ENCODE measurements at places on chromosomes 5 and 9. TPM values are rescaled to one million over a fixed set of nuclear protein-coding genes. Genes with fewer than 3 reads are reported as not detected.

DNA sequence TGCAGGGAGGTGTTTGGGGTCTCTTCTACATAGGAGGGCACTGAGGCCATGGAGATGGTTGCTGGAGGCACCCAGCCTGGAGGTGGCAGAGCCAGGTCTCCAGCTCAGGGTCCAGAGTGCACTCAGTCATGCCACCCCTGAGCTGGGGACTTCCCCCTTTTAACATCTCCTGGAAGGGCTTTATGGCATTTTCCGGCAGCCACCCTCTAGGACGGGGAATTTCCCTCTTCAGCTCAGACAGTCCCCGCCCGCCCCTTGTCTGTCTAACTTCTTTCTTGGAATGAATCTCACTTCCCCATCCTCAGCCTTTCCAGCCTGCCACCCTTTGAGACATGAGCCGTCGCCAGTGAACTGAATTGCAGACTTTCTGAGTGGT lies 49.9 kb downstream of the COL15A1 start:
- no peak for DNase-seq

- no peak for DNase-seq
Measured at GRCh38 chr9:27248702-27249101, 48.2 kb downstream of the EQTN start.

- no peak for DNase-seq
Measured at GRCh38 chr9:27347889-27348288, 50.9 kb upstream of the EQTN start.

DNA sequence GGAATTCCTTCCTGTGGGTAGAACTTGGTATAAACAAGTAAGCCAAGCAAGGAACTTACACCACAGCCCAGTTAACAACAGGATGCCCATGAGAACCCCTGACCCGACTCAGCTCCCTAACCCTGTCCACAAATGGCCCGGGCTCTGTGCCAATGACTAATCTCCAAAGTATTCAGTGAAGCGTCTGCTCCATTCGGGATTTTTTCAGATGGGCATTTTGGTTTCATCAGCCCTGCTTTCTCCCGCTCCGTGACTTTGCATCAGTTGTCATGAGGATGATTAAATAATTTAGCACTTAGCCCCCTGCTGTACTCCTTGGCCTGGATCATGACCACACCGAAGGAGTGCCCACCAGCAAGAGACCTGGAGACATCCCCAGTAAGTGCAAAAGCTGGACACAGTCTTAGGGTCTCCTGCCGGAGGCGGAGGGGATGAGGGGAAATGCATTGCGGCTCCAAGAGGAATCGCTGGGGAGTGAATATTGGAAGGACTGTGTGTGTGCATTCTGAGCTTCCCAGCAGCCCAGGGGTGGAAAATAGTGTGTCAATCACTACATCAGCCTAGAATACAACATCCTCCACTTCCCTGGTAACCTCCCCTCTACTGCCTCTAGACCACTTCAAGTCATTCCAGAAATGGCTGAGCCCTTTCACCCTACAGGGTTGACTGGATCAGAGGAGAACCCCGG lies 41.4 kb upstream of the DNAH5 start:
- DNase-seq = peak; percentile 85

GRCh38 chr5:9020996-9021395 lies 524.9 kb downstream of the SEMA5A start:
- DNase-seq = no peak

GRCh38 chr5:174247301-174247700 lies 201.8 kb downstream of the NSG2 start:
- no peak for DNase-seq

DNA sequence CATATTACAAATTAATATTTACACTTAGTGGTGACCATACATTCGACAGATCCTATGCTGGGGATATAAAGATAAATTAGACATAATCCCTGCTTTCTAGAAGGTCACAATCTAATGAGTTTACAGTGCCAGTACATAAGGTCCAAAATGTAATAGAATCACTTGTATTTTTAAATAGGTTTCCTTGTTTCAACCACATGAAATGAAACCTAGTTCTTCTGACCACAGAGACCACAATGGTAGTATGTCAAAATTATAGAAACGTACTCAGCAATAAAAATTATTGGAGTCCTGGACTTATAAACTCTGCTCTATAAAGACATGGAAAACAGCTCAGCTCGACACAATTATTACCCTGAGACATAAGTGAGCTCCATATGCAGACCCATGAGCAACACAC lies 444.3 kb downstream of the SPOCK1 start:
- DNase-seq = no peak

DNA sequence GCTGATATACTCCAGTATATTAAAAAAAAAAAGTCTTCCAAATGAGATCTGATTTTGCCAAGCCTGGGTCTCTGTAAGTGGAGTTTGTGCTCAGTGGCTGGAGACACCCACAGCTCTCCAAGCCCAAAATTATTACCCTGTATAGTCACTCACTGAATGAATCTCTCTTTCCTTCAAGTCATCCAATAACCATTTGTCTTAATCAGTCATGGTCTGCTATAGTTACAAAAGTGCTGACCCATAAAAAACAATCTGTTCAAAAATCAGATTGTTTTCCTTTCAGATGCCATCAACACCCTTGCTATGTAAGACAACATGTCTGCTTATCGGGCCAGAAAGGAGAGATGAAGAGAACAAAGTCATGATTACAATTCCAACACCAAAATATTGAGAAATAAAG lies 159.4 kb upstream of the FST start:
- no peak for DNase-seq

DNA sequence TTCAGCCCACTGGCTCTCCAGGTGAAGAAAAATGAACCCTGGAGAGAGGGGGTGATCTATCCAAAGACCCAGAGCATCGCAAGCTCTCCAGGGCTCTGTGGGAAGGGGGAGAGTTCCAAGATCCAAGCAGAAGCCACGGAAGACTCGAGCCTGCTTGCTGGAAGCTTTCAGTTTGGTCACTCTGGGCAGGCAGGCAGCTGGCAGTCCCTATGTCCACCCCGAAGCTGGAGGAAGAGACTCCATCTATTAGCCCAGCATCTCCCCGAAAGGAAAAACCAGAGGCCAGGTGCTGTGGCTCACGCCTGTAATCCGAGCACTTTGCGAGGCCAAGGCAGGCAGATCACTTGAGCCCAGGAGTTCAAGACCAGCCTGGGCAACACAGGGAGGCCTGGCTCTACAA lies 10.7 kb upstream of the SPARC start:
- no peak for DNase-seq

The HTR1A gene
- not detected for total RNA-seq

The UNC13B gene
- 23.5 TPM for total RNA-seq

The TMEM215 gene
- not detected for total RNA-seq
